ENCODE measurements at places on chromosomes 3 and 15.

- no peak for DNase-seq
These were observed 61.9 kb downstream of the ADAMTS17 start for GRCh38 chr15:100279849-100280248.

- DNase-seq, result no peak
These were observed 155.1 kb downstream of the IGF1R start for GRCh38 chr15:98803228-98804056.

DNA sequence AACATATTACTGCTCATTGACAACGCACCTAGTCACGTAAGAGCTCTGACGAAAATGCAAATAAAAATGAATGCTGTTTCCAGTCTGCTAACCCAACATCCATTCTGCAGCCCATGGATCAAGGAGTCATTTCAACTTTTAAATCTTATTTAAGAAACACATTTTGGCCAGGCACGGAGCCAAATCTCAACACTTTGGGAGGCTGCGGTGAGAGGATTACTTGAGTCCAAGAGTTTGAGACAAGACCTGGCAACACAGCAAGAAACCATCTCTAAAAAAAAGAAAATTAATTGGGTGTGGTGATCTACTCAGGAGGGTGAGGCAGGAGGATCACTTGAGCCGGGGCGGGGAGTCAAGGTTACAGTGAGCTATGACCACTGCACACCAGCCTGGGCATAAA lies 22.4 kb upstream of the TM4SF19 start:
- DNase-seq, result no peak

DNA sequence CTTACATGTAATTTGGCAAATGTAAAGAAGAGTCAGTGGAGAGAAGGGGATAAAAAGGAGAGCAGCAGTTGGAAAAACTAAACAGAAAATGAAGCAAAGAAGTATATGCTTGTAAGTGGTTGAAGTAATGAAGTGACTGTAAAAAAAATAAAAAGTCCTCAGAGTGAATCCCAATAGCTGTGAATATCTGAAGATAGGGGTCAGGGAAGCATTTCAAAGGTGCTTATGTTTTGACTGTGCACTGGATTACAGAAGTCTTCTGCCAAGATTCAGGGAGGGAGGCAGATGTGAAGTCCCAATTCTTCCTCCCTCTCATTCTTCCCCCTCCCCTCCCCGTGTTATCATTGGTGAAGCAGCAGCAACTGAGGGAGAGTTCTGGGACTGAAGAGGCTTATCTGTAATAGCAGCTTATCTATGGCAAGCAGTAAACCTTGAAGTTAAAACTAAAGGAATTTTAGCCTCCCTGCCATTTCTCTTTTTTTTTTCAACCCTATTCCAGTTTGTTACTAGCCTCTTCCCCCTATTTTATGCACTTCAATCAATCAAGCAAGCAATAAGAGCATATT lies 597.9 kb downstream of the IGSF11 start:
- DNase-seq, result no peak

DNA sequence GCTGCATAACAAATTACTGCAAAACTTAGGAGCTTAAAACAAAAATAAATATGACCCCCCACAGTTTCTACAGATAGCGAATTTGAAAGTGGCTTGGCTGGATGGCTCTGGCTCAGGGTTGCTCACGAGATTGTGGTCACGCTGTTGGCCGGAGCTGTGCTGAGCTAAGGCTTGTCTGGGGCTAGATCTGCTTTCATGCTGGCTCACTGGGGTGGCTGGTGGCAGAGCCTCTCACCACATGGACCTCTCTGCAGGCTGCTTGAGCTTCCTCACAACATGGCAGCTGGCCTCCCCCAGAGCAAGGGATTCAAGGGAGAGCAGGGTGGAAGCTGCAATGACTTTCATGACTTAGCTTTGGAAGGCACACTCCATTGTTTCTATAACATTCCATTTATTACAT lies 354.1 kb downstream of the SHQ1 start:
- no peak for DNase-seq

GRCh38 chr3:151859905-151860304 lies 13.5 kb upstream of the SUCNR1 start:
- DNase-seq, result no peak

All from stimulated activated effector memory CD8-positive, alpha-beta T cell treated with anti-CD3 and anti-CD28 coated beads, Interleukin-12 subunit alpha, Interleukin-12 subunit beta, amount 100 ng/mL, for 72 hours (primary cell).